ENCODE measurements at places on chromosomes 6 and 20.

DNA sequence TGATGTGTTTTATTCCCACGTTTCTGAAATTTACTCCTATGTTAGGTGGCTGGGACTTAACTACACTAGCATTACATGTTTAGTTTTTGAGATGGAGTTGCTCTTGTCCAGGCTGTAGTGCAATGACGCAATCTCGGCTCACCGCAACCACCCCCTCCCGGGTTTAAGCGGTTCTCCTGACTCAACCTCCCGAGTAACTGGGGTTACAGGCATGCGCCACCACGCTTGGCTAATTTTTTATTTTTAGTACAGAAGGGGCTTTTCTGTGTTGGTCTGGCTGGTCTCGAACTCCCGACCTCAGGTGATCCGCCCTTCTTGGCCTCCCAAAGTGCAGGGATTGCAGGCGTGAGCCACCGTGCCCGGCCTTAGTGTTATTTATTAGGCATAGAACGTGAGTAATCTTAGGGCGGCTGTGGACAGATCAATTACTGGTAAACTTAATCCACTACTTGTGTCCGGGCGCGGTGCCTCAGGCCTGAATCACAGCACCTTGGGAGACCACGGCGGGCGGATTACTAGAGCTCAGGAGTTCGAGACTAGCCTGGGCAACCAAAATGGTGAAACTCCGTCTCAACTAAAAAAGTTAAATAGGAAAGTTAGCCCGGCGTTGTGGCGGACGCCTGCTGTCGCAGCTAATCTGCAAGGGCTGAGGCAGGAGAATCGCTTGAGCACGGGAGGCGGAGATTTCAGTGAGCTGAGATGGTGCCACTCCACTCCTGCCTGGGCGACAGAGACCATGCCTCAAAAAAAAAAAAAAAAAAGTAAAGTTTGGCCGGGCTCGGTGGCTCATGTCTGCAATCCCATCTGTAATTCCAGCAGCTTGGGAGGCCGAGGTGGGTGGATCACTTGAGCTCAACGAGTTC lies 123.7 kb upstream of the BTN3A2 start:
- peak; percentile 69 for DNase-seq

GRCh38 chr20:62822788-62823651 lies 6.2 kb downstream of the COL9A3 start:
- peak; percentile 57 for DNase-seq

GRCh38 chr6:166786704-166787293 lies 159.7 kb upstream of the RPS6KA2 start:
- peak; percentile 71 for DNase-seq

DNA sequence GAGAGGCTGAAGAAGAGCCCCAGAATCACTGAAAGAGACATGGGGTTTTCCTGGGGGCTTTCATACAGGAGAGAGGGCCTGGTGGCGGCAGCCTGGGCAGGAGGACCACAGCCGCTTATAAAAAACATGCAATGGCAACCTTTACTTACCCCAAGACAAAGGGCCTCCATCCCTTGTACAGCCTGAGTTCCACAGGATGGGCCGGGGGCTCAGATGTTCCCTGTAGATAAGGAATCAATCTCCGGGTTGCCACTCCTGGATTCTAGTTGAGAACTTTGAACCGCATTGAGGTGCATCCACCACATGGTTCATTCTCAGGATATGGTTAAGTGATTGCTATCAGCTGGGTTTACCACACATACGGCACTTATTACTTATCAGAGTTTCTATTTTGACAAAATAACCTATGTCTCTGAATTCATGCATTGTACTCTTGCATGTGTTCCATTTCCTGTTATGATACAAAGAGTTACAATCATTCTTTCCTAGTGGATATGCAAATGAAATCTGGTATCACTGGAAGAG lies 677.6 kb downstream of the KIF16B start:
- no peak for DNase-seq

GRCh38 chr6:159074120-159074684 lies 29.4 kb upstream of the TAGAP start:
- peak; percentile 27 for DNase-seq

DNA sequence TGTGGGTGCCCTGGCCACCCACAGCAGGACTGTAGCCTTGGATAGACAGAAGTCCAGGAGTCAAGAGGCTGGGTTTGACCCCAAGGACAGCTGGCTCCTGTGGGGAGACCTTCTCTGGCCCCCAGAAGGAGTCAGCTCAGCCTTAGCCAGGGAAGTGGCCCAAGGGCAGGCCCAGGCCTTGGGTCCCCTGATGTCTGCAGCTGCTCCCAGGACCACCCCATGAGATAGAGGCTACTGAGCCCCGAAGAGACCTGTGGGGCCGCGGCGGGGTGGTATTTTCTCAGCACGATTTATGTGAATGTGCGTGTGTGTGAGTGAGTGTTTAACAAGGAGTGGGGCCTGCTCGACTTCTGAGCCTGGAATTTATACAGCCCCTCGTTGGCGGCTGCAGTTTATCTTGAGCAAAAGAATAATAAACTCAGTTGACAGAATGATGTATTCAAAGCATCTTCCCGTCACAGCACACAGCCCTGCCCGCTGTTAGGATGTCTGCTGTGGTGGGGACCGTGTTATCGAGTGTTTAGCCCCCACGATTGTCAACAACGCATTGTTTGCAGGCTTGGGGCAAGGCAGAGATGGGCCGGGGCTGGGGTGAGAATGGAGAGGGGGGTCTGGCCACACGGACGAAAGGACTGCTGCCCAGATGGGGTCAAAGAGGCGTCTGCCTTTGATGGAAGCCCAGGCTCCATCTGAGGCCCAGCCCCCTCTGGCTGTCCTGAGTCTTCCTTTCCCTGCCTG lies 163.3 kb downstream of the VEGFA start:
- no peak for DNase-seq

- peak; percentile 62 for DNase-seq
These were observed 72.0 kb downstream of the OPRM1 start for GRCh38 chr6:154111025-154111424.

DNA sequence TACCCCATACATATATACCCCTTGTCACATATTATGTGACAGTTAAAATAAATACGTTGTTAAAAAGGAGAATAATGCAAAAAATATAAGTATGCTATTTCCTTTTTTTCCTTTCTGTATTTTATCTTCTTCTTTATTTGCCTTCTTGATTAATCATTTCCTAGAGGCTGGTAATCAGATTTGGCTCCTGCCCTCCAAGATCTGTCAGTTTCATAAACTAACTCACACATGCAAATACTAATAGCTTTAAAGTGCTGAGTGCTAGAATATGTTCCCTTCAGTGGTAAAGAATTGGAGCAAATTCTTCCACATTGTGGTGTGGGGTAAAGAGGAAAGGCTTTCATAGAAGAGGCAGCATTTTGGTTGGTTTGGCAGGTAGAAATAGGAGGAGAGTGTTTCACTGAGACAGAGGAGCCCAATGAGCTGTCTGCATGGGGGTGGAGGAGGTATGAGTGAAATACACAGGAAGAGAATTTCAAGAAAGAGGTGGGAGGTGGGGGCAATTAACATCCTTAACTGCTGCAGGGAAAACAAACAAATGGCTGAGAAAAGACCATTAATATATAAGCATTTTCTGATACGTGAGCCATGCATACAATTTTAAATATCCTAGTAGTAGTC lies 523.9 kb downstream of the BMP2 start:
- DNase-seq = no peak

DNA sequence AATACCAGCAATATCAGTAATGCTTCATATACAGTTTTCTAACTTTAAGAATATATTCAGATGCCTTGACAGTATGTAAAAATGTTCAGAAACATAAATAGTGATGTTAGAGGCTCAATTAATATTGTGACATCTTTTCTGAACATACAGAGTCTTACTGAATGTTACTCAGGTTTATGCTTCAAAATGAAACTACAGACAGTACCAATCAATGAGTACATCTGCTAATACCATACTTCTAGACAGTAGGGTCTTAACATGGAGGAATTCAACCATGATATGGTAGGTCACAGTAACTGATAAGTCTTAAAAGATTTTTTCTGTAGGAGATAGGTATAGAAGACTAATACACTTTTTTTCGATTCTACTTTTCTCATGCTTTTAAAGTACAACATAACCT lies 8.3 kb downstream of the GCLC start:
- DNase-seq = no peak

- DNase-seq = no peak
These were observed 243.3 kb downstream of the PREX1 start for GRCh38 chr20:48584391-48585060.

GRCh38 chr20:7333841-7334240 lies 566.4 kb downstream of the BMP2 start:
- peak; percentile 81 for DNase-seq

GRCh38 chr6:27608916-27609883 lies 136.3 kb upstream of the ZNF184 start:
- DNase-seq = peak; percentile 89

DNA sequence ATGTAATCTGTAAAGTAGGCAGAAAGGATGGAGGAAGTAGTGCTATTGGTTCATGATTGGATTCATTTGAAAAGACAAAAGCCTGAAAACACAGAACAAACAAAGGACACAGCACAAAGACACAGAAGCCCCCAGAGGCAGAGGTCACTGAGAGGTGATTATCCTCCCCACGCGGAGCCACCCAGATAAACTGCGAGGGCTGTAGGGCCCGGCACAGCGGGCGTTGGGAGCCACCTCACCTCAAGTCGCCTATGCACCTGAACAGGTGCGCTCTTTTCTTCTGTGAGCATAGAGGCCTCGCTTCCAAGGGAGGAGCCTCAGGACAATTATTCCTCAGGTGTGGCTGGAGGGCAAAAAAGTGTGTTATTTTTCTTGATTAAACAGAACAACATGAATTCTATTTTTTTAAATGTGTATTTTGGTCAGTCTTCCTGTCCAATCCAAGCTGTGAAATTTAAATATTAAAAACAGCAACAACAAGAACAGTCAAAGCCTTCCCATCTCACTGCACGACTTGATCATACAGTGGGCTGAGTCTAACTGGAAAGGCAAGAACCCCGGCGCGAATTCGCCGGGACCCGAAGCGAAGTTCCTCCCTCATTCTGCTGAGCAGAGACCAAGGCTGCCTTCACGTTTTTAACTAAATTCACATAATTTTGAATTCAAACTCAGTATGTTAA lies 205.3 kb downstream of the THBS2 start:
- no peak for DNase-seq
